ENCODE measurements at places on chromosomes 1 and 21.
A peak's percentile ranks its signal among the peaks of the same experiment; 100 is the strongest.

GRCh38 chr1:29237129-29237821, 953 bp downstream of the PTPRU start:
- DNase-seq = peak; percentile 57

DNA sequence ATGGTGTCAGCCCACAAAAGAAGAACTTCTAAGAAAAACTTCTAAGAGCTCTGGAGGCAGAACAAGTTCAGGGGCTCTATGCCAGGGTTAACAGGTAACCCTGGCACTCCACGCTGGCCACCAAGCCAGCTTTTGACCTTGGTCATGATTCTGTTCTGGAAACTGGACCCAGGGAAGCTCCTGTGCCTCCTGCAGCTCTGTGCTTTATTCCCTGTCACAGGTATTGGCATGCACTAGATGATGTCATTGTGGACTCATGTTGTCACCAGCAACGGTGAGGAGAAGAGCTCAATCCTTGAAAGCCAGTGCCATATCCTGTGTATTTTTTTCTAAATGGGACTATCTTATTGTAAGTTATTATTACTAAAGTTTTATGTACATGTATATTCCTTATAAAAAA, 56.7 kb upstream of the GCLM start:
- no peak for DNase-seq

DNA sequence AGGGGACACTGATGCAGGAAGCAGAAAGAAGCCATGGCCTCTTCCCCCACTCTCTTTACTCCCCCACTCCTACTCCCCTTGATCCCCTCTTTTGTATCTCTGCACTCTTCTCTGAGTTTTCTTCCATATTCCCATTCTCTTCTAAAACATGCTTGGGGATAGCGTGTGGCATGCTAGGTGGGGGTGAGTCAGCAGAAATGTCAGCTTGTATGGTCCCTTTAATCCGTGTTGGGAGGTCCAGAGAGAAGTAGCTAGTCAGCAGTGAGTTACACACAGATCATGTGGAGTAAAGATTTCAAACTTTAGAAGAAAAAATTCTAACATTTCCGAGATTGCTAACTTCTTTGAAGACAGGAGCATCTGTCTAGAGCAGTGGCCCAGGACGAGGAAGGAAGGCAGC, 4.0 kb upstream of the KCNK1 start:
- DNase-seq = no peak

DNA sequence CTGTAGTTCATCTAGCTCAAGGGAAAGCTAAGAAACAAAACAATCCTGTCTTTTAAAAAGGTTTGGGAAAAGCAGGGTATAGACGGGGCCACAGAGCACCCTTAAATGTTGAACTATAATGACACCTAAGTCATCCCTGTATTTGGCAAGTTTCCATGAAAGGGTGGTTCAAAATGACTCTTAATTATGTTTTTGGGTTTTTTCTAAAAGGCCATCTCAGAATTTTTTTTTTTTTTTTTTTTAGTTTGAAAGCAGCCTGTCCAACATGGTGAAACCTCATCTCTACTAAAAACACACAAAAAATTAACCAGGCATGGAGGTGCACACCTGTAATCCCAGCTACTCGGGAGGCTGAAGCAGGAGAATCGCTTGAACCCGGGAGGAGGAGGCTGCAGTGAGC, 22.2 kb downstream of the TOMM20 start:
- no peak for DNase-seq

DNA sequence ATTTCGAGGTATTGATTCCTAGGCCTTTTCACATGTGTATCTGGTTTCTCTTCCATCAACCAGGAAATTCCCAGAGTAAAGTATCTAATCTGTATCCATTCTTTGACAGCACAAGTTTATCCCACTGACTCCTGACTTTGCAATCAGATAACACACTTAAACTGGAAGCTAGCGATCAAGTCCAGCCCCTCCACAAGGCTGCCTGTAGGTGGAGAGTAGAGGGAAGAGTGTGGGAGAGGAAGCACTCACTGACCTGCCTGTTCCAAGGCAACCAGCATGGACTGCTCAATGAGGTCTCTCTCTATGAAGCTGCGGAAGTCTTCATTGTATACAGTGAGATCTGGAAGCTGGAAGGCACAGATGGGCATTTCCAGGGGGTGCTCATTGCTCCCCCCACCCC, 30.4 kb upstream of the MTMR11 start:
- no peak for DNase-seq

- no peak for DNase-seq
These were observed 123.8 kb downstream of the OSBPL9 start for GRCh38 chr1:51740652-51741051.

DNA sequence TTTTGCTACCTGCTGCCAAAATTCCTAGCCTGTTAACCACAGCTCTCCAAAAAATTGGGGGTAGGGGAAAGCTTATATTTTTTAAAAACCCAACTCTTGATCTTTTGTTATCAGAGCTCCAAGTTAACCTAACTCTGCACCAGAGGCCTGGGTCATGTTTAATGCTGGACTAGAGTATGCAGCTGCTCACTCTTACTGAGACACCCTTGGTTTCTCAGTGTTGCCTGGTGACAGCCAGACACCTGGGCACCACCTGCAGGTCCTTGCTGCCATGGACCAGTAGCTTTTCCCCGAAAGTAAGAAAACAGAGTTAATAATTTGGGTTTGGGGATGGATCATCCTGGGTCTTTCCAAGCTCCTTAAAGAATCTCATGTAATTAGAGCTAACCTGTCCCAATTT, 30.1 kb downstream of the KCNJ6 start:
- DNase-seq = no peak

DNA sequence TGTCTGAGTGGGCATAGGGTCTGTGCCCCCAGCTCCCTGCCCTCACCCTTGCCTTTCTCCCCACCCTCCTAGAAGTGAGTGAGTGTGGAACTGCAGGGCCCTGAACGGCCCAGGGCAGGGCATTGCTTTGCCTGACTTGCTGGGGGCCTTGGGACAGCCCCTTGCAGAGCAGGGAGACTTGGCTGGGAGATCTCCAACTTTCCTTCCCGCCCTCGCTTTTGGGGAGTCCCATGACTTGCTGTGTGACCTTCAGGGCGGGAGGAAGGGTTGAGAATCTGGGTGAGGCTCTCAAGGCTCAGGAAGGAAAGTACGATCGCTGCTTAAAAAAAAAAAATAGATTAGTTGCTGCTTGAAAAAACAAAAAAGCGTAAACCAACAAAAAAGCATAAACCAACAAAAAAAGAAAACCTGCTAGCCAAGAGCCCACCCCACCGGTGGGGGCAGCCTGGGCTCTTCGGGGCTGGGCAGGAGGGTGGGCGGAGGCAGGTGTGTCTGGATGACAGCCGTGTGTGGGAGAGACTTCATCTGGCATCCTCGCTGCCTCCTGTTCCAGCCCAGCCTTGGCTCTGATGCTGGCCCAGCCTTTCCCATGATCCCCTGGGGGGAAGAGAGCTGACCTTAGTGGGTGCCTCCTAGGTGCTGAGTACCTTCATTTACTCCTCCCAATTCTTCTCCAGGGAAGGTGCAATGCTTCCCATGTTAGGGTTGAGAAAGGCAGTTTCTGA, 6.5 kb downstream of the NBL1 start:
- DNase-seq = no peak

DNA sequence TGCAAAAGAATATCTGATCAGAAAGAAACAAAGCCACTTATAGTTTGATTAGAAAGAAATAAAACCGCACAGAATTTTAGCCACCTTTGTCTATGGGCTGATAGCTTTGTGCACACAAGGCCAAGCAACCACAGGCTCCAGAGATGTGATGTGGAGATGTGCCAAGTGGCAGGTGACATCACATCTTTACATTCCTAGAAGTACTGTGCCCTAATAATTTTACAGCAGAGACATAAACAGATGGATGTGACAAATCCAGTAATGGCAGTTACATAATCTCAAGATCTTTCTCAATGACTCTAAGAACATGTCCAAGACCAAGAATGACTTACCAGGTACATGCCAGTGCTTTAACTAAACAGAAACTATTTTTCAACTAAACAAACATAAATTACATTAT, 159.5 kb downstream of the LTN1 start:
- no peak for DNase-seq

- DNase-seq = no peak
These were observed 252.5 kb upstream of the IRF2BP2 start for GRCh38 chr1:234862360-234862943.

DNA sequence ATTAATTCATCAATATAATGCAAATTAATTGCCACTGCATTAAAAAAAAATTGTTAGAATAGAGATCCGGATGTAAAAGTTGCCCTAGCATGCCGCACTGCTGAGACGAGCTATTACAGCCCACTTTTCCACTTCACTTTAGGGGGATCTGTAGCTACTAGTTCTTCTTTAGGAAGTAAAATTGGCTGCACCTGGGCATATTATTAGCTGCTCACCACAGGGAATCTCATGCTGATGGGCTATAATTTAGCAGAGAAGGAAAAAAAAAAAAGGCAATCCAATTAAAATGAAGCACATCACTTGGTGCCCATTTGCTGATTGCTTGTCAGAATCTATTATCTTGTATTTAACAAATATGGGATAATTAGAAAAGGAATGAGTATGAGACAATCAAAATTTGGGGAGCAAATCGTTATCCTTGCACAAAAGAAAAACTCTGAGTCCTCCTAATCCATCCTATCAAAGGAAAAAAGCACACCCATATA, 233.4 kb downstream of the DSCAM start:
- DNase-seq = no peak

GRCh38 chr1:179824265-179824664, 53.3 kb downstream of the TOR1AIP2 start:
- DNase-seq = no peak

DNA sequence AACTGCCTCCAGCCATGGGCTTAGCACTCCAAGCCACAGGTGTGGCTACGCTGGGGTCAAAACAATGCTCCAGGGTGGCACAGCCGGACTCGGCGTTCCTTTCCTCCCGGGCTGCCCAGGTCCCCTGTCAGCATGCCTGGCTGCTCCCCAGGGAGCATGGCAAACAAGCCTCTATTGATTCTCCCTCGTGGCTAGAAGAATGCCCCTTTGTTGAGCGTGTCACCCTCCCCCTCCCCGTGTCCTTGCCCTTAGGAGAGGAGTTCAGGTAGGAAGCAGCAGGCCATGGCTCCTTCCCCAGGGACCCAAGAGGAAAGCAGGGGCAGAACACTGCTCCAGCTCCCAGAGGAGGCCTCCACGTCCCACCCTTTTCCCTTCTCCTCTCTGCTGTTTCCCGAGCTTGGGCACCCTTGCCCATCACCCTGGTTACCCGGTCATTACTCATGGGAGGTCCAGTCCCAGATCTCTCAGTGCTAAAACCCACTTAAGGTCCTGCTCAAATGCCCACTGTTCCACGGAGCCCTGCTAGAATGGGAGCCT, 57.4 kb upstream of the CITED4 start:
- no peak for DNase-seq

GRCh38 chr1:3561702-3562101, 49.6 kb downstream of the MEGF6 start:
- no peak for DNase-seq

GRCh38 chr1:153789478-153790034, 14.3 kb downstream of the SLC27A3 start:
- DNase-seq = peak; percentile 39

- peak; percentile 87 for DNase-seq
These were observed 30.7 kb downstream of the ALPL start for GRCh38 chr1:21539933-21540332.

- no peak for DNase-seq
These were observed 3.5 kb upstream of the GBP7 start for GRCh38 chr1:89179343-89179742.

- no peak for DNase-seq
These were observed 62.3 kb downstream of the COL18A1 start for GRCh38 chr21:45467221-45467779.

DNA sequence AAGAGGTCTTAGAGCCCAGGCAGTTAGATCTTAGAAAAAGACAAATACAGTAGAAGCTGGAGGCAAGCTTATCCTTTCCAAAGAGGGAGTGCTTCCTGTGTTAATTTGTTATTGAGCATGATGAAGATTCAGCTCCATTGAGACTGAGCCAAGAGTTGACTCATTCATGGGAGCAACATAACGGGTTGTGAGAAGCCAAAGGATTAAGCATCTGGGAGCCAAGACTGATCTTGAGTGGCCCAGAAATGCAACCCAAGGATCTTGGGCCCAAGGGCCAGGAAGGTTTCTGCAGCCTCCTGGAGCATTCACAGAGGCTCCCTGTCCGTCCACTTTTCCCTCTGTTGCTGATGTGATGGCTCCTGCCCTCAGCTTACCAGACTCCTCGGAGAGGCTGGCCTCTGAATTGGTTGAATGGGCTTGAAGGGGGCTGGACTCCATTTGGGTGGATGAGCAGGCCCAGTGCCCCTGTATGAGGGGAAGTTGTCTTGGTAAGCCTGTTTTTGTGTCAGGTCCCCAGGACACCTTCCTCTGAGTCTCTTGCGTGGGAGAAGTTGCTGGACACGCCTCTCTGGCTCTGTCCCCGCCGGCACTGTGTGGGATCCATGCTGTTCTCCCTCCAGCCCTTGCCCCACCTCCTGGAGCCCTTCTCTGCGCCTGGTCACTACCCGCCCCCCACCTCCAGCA, 42.4 kb downstream of the PDE9A start:
- DNase-seq = no peak

DNA sequence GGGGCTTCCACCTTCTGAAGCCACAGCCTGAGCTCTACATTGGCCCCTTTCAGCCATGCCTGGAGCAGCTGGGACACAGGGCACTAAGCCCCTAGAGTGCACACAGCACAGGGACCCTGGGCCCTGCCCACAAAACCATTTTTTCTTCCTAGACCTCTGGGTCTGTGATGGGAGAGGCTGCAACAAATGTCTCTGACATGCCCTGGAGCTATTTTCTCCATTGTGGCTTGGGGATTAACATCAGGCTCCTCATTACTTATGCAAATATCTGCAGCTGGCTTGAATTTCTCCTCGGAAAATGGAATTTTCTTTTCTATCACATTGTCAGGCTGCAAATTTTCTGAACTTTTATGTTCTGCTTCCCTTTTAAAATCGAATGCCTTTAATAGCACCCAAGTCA, 795.7 kb downstream of the LTN1 start:
- DNase-seq = no peak

- DNase-seq = peak; percentile 82
These were observed 6.5 kb downstream of the LRP8 start for GRCh38 chr1:53321366-53321765.

- no peak for DNase-seq
These were observed 15.4 kb upstream of the WASF2 start for GRCh38 chr1:27505420-27505680.

GRCh38 chr1:42133809-42134526, 19.2 kb upstream of the GUCA2B start:
- DNase-seq = no peak

DNA sequence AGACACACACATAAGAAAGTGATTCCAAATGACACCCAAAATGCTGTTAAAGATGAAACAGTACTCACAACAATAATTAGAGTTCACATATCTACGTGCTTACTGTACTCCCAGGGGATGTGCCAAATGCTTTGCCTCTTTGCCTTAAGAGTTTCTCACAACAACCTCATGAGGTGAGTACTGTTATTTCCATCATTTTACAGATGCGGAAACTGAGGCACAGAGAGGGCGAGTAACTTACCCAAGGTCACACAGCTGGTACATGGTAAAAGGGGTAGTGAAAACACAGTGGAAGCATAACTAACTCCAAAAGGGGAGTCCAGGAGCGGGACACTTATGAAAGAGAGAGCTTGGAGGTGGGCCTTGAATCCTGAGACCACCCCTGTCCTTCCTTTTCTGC, 171.8 kb downstream of the ACTL8 start:
- no peak for DNase-seq

GRCh38 chr1:168683871-168684270, 45.1 kb downstream of the DPT start:
- DNase-seq = no peak
